ENCODE measurements at places on chromosomes 16 and 17.

- no peak for DNase-seq
Observed at GRCh38 chr16:71878911-71879310, 5.1 kb downstream of the ZNF821 start.

DNA sequence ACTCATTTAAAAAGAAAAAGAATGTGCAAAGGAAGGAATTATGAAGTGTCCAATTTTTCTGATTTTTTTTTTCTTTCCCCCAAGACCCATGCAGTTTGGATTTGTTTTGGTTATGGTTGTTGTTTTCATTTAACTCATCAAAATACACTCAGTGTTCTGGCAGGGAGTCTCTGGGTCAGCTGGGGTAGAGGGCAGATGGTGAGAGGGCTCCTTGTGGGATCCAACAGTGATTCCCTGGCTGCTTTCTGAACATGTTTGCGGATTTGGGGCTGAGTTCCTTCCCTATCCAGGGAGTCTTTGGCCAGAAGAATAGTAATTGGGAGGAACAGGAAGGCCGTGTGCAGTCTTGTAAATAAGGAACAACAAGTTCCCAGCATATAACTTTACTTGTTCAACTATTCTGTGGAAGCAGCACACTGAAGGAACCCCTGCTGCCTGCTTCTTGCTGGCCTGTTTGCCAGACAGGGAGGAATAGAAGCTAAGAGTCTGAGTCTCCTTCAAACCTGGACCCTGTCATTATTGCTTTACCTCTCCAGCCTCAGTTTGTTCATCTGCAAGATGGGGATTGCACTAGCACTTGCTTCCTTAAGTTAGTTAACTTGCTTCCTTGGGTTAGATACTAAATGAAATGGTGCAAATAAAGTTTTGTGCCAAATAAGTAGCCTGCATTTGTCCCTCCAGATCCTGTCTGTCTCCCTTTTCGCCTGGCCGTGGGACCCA is 32.1 kb downstream of the C17orf67 start:
- DNase-seq: no peak

GRCh38 chr17:39979893-39980350 is 685 bp upstream of the PSMD3 start:
- no peak for DNase-seq

DNA sequence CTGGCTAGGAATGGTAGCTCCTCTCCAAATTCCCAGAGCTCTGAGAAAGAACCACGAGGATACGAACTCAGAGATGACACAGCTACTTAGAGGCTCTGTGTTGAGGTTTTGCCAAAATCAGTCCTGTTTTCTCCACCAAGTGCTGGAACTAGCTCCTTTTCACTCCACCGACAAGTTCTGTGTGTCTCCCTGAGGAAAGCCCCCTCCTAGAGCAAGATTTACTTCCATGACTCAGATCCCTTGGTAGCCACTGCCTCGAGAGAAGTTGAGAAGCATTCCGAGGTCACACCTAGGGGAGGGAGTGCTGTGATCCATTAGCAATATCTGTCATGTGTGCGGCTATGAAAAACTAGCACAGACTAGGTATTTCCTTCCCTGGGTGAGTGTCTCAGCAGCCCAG is 30.6 kb downstream of the IL21R start:
- no peak for DNase-seq

- no peak for DNase-seq
Observed at GRCh38 chr17:57085448-57086068, 512 bp downstream of the AKAP1 start.

- DNase-seq: no peak
Observed at GRCh38 chr16:88649195-88649923, 1.5 kb downstream of the CYBA start.

GRCh38 chr16:17416461-17417311 is 54.1 kb downstream of the XYLT1 start:
- no peak for DNase-seq

DNA sequence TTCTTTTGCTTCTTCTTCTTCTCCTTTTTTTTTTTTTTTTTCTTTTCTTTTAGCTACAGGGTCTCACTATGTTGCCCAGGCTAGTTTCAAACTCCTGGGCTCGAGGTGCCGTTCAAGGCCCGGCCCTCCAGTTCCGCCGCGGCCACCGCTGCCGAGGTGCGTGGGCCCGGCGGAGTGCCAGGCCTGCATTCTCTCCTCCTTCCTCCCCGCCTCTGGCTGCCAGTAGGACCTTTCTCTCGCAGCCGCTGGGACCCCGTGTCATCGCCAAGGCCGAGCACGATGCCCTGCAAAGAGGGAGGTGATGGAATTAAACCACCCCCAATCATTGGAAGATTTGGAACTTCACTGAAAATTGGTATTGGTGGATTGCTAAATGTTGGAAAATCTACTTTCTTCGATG is 195.8 kb downstream of the CDRT15L2 start:
- DNase-seq: no peak

GRCh38 chr16:82626791-82627261 is at the start of gene CDH13:
CDH13 (plus strand) TSS chr16:82626969.
- no peak for DNase-seq

DNA sequence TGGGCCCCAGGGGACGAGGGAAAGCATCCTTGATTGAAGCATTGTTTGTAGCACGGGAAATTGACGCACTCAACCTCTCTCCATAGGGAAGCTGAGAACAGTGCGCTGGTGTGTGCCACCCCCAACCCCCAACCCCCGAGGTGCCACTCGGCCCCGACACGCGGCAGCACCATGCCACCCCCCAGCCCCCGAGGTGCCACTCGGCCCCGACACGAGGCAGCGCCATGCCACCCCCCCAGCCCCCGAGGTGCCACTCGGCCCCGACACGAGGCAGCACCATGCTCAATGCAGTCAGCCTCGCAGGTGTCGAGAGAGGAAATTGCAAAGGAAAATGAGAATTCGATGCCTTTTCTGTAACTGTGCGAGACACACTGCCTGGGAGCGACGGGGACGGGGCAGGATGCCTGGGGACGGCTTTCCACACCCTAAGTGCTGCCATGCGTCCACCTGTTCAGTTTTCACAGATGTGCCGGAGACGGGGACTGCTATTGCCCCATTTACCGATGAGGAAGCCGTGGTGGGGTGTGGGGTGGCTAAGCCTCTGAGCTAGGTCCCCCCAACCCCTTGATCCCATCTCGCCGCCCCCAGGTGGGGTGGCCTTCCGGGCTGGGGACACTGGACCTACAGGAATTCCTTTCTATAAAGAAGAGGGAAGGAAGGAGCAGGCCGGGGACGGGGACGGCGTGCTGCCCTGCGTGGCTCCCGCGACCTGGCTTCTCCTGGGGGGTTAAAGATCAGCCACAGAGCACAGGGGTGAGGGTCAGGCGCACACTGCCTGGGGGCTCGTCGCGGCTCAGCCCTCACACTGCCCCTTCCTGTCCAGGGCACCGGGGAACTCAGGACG is 9.8 kb downstream of the CBFA2T3 start:
- no peak for DNase-seq

DNA sequence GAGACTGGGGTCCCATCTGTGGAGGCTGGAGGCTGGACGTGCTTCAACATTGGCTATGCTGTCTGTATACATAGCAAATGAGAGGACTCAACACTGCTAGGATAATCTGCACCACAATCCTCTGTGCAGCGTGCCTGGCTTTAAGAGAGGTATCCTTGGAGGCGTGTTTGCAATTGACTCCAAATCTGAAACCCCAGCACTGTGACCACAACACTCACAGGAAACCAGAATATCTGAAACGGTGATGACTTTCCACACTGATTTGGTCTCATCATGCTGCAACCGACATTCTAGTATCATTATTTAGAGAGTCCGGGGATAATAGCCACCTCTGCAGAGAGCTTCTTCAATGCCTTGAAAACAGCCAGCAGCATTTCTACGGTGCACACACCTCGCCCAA is 35.1 kb downstream of the TLE7 start:
- no peak for DNase-seq

- no peak for DNase-seq
Observed at GRCh38 chr16:27838536-27839175, 224.9 kb downstream of the GSG1L start.

DNA sequence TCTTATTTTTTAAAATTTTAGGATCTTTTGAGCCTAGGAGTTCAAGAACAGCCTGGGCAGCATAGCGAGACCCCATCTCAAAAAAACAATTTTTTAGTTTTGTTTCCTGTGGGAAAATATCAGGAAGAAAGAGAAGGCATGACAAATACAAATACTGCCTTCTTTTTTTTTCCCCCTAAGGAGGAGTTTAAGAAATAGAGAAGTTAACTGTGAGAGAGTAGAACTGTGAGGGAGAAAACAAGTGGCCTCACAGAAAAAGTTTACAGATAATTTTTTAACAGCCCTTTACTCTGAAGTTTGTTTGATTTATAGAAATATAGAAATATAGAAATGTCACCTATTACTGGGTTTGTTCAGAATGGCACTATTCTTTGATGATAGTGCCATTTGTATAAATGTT is 21.1 kb downstream of the TTYH2 start:
- DNase-seq: no peak

Data from vagina (tissue), 2 donors.